ENCODE measurements at places on chromosomes 5 and 9.

- DNase-seq: no peak
Measured at GRCh38 chr9:86807367-86807976, 139.8 kb downstream of the GAS1 start.

- no peak for DNase-seq
Measured at GRCh38 chr5:172370237-172370640, 84.1 kb downstream of the SH3PXD2B start.

GRCh38 chr9:135587658-135588057 is 26.1 kb downstream of the PAEP start:
- no peak for DNase-seq

GRCh38 chr9:116090030-116090770 is 63.4 kb upstream of the PAPPA start:
- DNase-seq: no peak

- no peak for DNase-seq
Measured at GRCh38 chr5:142925795-142926194, 155.6 kb downstream of the ARHGAP26 start.

DNA sequence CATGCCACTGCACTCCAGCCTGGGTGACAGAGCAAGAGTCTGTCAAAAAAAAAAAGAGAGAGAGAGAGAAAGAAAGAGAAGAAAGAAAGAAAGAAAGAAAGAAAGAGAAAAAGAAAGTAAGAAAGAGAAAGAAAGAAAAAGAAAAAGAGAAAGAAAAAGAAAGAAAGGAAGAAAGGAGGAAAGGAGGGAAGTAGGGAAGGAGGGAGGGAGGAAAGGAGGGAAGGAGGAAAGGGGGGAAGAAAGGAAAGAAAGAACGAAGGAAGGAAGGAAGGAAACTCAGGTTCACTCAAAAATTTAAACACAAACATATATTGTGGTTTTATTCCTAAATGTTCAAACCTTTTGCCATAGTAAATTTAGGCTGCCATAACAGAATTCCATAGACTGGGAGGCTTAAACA is 453.0 kb downstream of the SLCO4C1 start:
- DNase-seq: no peak

DNA sequence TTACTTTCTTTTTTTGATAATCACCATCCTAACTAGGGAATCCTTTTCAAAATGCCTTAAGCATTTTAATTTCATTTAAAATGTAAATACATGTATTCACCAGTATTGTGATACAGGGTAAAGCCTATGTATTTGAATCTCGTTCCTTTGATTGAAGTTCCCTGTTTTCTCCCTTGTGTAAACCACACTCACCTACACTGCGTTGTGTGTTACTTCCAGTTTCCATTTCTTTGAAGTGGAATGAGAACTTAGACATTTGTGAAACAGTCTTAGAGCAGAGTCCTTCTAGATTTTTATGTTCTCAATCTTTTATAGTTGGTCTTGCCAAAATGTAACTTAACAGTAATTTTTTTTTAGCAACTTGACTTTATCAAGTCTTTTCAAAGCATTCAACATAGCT is 101.4 kb downstream of the ZNF462 start:
- no peak for DNase-seq

GRCh38 chr9:38482918-38483592 is 58.8 kb upstream of the IGFBPL1 start:
- no peak for DNase-seq

- no peak for DNase-seq
Measured at GRCh38 chr5:57979671-57980070, 480.2 kb downstream of the PLK2 start.

DNA sequence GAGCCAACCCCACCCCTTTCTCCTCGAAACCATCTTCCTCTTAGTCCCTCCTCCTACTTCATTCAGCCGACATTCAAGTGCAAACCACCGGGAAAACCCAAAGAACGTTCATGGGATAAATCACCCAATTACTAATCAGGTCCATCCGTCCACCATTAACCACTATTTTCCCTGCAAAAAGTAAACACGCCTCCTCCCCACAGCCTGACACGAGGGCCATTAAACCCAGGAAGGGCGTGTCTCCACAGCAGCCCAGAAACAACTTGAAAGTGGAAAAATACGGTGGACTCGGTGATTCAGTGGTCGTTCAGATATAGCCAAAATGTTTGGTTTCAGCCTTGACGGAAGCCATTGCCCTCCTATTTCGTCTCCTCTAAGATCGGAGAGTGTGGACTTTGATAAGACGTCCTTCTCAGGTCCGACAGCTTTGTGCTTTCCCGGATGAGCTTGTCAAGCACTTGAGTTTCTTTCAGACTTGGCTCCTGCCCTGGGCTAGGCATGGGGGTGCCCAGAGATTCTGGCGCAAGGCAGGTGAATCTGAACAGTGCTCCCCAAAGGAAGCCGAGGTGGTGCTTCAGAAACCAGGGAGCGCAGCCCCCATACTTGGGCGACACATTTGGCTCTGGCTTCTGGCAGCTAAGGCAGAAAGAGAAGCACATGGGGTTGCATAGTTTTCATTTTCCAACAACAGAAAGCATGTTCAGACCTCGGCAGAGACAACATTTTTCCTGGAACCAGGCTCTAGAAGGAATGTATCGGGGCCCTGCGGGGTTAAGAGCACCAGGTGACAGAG is 56.6 kb downstream of the SMIM23 start:
- DNase-seq: no peak

DNA sequence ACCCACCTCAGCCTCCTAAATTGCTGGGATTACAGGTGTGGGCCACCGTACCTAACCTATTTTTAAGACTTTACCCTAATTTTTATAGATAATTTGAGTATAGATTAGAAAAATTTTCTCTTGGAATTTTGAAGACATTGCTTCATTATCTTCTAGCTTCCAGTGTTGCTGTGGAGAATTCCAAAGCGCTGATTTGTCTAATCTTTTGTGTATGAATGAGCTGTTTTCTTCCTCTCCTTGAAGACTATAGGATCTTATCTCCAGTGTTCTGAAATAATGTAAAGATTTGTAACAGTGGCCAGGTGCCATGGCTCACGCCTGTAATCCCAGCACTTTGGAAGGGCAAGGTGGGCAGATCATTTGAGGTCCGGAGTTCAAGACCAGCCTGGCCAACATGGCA is 5.7 kb upstream of the SNX24 start:
- no peak for DNase-seq

- no peak for DNase-seq
Measured at GRCh38 chr9:36332006-36332405, 68.1 kb downstream of the RNF38 start.

GRCh38 chr9:135883410-135884089 is 23.8 kb downstream of the CAMSAP1 start:
- DNase-seq: no peak

DNA sequence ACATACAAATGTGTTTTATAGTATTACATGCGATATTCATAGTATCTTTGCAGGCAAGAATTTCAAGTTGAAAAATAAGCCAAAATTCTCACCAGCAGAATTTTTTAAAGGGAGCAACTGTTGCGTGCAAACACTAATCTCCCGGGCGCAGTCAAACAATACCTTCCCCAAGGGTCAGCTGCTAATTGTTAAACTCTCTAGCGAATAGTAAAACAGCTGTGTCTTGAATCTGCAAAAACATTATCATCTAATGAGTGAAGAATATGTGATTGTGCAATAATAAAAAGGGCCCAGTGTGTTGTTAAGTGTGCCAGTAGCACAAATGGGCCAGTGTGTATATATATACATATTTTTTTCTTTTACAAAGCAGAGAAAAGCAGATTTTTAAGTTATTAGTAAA is 131.4 kb downstream of the CCDC192 start:
- no peak for DNase-seq

DNA sequence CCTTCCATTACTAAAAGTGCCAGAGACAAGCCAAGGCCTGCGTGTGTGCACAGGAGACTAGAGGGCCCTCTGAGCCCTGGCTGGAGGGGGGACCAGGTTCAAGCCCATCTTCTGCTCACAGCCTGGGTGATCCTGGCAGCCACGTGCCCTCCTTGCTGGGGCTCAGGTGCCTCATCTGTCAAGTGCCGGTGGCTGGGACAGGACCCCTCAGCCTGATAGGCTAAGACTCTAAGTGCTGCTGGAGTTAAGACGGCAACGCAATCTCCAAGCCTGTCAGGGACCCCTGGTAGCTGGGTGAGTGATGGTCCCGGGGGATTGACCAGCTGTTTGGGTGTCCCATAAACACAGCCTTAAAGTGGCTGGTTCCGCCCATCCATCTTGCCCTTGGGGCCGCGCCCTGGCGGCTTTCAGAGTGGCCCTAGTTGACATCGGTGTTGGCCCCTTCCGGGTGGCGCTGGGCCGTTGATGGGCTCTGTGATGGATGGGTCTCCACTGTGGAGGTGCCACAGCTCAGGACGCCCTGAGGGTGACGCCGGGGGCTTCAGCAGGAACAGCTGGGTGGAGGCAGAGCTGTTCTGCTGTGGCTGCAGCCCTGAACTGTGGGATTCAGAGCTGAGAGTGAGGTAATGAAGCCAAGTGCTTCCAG is 136.2 kb downstream of the BARX1 start:
- DNase-seq: no peak

DNA sequence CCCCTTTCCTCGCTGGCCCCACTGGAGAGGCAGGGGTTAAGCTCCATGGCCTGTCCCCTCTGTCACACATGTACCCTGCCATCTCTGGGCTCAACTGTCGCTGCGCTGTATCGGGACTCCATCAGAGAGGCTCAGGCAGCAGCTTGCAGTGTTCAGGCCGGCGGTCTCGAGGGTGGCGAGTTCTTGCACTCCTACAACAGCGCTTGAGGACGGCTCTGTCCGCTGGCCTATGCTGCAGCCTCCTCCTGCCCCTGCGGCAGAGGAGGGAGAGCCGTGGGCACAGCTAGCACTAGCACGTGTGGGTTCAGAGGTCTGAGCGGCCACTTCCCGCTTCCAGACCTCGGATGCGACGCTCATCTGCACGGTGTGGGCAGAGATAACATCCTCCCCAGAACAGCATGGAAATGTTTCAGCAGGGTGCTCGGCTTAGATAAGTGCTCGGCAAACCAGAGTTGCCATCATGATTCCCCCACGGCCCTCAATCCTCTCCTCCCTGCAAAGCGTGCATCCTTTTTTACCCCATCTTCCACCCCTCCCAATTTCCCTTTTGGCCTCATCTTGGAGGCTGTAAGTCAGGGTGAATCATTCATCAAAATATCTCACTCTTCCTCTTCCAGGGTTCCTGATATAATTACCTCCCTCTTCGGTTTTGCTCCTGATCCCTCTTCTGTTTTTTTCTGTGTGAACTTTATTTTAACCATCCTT is 41.9 kb upstream of the FUBP3 start:
- DNase-seq: no peak

DNA sequence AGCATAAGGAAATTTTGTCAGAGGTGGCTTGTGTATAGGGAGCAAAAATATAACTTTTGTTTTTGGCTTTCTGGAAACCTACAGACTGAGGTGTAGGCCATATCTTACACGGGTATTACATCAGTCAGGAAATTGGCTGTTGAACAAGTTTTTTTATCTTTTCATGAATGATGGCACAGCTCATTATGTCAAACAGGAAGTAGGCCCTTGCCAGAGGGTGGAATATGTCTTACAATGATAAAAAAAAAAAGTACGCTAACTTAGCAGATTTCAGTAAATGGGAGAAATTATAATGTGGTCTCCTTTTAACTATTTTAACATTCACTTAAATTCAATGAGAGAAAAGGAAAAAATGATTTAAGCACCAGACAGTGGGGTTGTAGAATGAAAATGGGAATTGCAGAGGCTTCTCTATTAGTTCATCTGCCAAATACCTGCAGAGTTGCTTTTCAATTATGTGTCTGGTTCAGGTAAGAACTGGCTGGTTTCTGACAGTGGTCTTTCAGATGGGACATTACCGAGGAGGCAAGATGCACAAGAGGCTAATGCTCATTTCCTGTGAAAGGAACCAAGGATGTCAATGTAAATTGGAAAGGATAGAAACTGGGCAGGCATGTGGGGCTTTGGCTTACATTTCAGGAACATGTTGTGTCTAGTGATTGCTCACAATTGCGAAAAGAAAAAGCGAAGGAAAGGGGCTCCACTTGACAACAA is 169.9 kb downstream of the NNT start:
- no peak for DNase-seq

GRCh38 chr9:90124961-90125360 is 517.7 kb downstream of the DIRAS2 start:
- no peak for DNase-seq

DNA sequence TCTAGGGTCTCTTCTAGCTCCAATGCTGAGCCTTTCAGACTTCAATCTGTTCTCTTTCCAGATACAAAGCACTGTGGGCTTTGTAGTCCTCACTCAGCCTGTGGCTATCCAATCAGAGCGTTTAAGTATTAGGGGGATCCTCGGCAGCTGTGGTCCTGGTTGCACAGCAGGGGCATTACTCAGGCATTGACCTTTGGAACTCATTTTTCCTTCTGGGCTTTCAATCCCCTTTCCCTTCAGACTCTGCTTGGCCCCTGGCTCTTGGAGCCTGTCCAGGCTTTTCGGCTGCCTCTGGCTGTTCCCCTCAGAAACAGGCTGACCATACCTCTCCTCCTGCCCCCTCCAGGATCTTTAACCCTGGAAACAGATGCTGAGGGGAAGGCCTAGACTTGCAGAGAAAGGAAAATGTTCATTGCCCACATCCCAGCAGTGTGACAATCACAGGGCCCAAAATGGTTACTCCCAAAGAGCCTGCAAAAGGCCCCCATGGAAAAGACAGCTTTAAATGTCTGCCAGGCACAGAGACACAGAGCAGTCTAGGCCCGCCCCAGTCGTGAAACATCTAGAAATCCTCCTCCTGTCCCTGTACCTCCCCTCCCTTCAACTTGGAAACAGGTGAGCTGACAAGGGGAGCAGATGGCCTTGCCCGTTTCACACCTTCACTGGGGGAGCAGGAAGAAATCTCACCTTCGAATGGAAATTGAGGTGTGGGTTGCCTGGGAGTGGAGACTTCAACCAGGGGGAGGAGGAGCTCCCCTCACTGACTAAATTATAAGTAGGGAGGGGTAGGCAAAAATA is 13.7 kb downstream of the C1QTNF2 start:
- DNase-seq: no peak

DNA sequence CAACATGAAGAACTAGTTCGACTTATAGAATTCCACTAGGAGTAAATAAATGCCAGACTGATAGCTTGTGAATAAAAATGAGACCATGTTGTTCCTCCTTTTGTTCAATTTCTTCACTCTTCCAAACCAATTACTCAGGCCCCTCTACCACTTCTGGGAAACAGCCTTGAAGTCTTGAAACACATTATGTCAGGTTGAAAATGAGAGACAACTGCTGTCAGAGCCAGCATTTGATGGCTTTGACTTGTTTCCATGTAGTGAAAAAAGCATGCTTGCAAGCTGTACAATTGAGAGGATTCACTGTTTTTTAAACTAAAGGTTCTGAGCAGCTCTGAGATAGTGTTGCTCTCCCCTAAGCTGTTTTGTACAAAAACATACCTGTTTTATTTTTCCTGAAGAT is 337.1 kb upstream of the SGCD start:
- DNase-seq: no peak

DNA sequence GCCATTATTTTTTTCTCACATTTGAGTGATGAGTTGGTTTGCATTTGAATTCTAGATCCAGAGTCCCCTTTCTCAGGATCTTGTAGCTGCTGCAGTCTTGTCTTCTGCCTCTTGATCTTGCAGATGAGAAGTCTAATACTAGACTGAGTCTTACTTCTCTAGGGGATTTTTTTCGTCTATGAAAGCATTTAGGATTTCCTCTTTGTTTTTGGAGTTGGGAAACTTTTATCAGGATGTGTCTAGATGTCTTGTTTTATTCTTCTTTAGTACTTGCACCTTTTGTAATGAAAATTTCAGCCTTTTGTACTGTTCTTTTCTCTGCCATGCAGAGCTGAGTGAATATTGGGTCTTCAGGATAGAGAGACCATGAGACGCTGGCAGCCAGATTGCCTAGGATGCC is 65.4 kb downstream of the ZNF618 start:
- DNase-seq: no peak
